NCI-H1436 treated with DMSO at 0.1 percent for 48 hours (cell line): ENCODE measurements at places on chromosomes 13 and 19.

DNA sequence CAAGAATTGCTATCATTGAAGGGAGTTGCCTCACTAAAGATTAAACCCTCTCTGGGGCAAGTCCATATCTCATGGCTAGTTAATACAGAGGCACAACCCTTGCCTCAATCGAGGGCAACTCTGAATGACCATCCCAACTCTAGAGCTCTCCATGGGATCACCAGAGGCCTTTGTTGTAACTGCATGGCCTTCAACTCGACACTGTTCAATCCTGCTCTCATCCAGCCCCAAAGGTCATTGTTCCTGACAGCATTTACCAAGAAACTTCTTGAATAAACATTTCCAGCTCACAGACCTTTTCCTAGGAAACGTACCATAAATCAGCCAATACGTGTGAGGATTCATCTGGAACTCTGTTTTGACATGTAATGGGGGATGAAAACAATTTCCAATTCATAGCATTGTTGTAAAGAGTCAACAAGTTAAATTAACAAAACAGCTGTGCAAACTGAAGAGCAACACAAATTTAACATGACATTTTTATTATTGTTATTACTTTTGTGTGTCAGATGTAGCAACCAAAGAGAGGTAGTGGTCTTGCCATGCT is 452.7 kb downstream of the SUCLA2 start:
- DNase-seq: no peak

DNA sequence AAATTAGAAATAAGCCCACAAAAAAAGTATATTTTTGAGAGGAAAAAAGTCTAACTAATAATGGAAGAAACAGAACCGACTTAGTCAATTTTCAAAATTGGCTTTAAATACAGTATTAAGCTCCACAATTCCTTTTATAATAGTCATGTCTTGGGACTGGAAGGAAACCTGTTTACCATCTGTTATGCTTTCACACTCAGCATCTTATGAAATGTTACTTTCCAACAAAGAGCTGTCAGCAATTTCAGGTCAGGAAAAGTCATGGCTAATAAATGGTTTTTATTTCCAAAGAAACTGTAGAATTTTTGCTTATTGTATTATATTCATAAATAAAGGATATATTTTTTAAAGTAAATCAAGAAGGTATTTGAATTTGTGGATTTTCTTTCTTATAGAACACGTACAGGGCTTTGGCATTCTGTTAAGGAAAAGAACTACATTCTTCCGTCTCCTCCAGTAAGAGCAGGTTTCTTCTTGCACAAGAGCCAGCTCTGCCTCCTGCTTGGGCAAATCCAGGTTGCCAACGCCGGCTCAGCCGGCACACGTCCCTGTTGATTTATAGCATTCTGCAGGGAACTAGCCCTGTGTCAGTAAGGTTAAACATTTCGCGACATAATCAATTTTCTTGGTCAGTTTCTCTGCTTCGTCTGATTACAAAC is 52.9 kb upstream of the GPR12 start:
- no peak for DNase-seq

DNA sequence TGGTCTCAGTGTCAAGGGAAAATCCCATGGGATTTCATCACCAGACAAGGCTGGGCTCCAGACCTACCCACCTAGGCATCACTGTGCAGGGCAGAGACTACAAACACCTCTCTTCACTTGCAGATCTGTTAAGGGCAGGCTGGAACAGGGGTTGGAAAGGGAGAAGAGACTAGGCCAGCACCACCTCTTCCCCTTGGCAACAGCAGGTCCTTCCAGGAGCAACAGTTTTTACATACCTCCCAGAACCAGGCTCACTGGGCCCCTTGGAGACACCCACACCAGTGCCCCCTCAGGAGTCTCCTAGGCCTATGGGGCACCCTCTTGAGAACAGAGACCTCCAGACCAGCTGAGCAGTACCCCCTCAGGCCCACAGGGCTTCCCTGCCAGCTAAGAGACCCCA is 2.5 kb upstream of the UBE2M start:
- DNase-seq: no peak

DNA sequence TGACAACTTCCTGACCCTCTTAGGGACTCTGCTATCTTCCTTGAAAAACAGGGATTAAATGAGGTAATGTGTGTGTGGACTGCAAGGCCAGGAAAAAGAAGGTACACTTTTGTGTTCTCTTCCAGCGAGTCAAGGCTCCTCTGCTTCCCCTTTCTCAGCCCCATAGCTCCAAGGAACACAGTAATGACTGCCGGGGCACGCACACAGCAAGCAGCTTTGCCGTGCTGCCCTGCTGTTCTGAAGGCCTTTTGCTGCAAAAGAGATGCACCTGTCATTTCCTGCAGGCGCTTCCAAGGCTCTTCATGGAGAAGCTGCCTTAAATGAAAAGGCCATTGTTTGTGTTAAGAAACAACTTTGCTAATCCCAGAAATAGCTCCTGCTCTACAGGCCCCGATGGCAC is 84.6 kb downstream of the CYSLTR2 start:
- DNase-seq: no peak

- no peak for DNase-seq
Measured at GRCh38 chr13:67950603-67951002, 720.5 kb upstream of the PCDH9 start.

GRCh38 chr13:45437947-45438346 is 19.8 kb upstream of the SLC25A30 start:
- DNase-seq: no peak

GRCh38 chr13:20077086-20077485 is 83.8 kb downstream of the GJA3 start:
- no peak for DNase-seq

- no peak for DNase-seq
Measured at GRCh38 chr19:47587295-47587694, 14.3 kb upstream of the ZNF541 start.

DNA sequence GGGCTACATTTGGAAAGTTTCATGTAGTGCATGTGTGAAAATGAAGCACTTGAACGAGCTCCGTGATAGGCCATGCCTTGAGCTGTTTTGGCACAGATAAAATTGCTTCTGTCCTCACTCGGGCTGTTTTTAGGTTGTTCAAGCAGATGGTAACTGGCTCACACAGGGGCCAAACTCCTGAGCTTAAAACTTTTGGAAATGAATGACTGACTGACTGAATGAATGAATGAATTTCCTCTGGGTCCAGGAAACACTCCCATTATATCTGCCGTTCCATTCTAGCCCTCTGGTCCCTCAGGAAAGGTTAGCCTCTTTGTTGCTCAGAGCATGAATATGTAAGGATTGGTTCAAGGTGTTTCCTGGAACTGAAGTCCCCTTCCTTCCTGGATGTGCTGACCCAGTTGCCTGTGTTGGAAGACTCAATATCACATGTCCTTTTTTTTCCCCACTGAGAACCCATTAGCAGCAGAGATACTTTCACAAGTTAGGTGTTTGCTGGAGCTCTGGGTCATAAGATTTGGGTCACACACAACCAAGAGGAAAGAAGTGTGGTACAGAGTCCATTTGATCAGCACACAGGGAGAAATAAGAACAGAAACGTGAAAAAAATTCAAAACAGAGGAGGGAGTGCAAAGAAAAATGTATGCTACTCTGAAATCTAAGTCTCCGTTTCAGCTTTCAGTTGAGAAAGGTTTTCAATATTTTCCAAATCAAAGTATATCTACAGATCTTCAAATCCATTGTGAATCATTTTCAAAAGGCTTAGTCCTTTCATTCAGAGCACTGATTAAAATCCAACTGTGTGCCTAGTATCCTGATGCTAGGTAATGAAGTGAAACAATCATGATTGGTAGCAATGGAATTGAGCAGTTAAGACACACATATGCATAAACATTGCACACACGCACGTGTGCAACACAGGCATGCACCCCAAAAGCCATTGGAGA is 18.9 kb downstream of the MBNL2 start:
- no peak for DNase-seq

GRCh38 chr13:55534306-55534705 is 1606.4 kb upstream of the PRR20A start:
- DNase-seq: no peak

- DNase-seq: no peak
Measured at GRCh38 chr19:18045307-18046050, 37.5 kb downstream of the ARRDC2 start.

GRCh38 chr19:30689474-30689873 is 317.3 kb downstream of the ZNF536 start:
- DNase-seq: no peak
